ENCODE measurements at places on chromosomes 6 and 20.
A peak's percentile ranks its signal among the peaks of the same experiment; 100 is the strongest.

- DNase-seq = no peak
These were observed 29.0 kb upstream of the TMEM244 start for GRCh38 chr6:129890164-129890563.

- no peak for DNase-seq
These were observed 249.5 kb upstream of the SULF2 start for GRCh38 chr20:48034751-48035150.

DNA sequence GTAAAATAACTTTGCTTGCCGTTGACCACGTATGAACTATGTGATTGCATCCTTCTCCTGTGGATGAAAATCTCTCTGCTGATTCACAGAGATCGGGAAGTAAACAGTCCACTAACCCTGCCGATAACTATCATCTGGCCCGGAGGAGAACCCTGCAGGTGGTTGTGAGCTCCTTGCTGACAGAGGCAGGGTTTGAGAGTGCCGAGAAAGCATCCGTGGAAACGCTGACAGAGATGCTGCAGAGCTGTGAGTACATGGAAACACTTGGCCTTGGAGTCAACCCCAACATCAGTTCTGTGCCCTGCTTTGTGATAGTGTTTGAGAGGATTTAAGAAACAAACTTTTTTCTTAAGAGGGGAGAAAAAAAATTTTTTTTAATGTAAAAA, 937 bp downstream of the TAF8 start:
- no peak for DNase-seq

DNA sequence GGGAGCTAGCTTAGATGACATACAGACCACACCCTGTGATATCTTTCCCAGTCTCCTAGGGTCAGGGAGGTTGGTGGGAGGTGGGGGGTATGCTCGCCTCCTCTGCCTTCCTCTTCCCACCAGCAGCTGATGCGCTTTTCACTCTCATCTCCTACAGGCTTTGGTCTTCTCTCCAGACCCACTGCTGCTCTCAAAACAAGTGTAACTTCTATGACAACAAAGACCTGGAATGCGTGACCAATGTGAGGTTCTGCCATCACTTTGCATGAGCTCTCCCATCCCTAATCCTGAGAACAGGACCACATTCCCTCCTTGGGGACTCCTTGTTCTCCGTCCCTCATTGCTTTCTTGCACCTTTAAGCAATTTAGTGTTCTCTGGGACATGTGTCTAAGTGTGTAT, 2.7 kb downstream of the CTSA start:
- DNase-seq = no peak

GRCh38 chr6:46240866-46241565, 70.2 kb upstream of the ENPP5 start:
- DNase-seq = no peak

DNA sequence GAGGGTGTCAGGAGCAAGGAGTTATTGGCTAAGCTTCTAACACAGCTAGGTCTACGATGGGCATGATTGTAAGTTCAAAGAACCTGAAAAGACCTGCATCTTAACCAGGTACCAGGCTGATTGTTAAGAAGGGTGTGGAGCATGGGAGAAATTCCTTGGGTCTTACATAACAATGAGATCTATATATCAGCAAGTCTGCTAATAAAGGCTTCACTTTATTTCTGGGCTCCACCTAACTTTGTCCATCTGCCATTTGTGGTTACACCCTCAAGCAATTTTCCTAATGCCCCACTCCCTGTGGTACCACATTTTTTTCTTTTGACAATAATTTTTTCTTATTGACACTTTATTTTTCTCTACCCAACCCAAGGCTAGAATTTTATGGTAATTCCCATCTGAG, 223.5 kb upstream of the JAG1 start:
- no peak for DNase-seq

GRCh38 chr6:103027271-103027931, 1633.9 kb downstream of the GRIK2 start:
- no peak for DNase-seq

DNA sequence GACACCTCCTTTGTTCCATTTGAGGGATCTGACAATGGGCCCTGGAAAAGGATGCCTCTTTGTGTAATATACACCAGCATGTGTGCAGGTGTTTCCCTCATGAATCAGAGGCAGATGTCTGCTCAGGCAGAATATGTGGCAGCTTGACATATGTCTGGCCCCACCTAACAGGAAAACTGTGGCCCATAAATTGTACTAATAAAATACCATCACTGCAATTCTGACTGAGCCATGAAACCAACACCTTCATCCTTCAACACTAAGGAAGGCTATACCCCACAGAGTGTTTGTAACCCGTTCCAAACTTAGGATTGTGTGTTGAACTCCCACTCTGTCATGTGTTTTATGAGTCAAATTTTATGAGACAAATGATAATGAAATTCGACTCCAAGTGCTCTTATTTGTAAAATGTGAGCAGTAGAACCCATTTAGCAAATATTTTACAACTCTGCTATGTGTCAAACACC, 22.7 kb downstream of the LAMA4 start:
- peak; percentile 86 for DNase-seq

- no peak for DNase-seq
These were observed 175.7 kb upstream of the SNX9 start for GRCh38 chr6:157647261-157647915.

DNA sequence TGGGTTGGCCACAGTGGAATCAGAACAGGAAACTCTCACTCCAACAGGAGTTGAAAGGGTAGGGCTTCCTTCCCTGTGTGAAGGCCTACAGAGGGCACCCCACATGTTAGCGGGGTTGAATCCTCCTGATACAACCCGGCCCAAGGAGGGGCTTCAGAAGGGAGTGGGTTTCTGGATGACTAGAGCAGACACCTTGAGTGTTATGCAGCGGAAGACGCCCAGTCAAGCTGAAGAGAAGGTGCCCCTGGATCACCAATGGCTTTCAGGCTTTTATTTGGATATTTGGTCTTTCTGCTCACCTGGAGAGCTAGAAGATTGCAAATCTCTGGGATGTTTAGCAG, 132.8 kb downstream of the PRND start:
- DNase-seq = no peak

All from pulmonary artery endothelial cell (primary cell).